ENCODE measurements at places on chromosomes 16 and 17.
A peak's percentile ranks its signal among the peaks of the same experiment; 100 is the strongest.

DNA sequence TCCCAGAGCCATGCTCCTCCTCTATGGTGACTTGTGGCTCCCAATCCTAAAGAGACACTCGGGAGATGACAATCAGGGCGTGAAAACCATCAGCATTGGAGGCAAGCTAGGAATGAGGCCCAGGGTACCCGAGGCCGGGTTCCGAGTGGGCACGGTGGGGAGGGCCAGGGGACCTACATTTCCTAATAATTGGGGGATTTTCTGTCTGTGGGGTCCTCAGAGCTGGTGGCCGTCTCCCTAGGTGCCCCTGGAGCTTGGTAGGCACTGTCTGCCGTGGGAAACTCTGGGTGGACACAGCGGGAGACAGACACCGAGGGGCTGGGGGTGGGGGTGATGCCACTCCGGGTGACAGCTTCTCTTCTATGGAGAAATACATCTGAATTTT, 312.5 kb upstream of the TNRC6C start:
- DNase-seq = no peak

DNA sequence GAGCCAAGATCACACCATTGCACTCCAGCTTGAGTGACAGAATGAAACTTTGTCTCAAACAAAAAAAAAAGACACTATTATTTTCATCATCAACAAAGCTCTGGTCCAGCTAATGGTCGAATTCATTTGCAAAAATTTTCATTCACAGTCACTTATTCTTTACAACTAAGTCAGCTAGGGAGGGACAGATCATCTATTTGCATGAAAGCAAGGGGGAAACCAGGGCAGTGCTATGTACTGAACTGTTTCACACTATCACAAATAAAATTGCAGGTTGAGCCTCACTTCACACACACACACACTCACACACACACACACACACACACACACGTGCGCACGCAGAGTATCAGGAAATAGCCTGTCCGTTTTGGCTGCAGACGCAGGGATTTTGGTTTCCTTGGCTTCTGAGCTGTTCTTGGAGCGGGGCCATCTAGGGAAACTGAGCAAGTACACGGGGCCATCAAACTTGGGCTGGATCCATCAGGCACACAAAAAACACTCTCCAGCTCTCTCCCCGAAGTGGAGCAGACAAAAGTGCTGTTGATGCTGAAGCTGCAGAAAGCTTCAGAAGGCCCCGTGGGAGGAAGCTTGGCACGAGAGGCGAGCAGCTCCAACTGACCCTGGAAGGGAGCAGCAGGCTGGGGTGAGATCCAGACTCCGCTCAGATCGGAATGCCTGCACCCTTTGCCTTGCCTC, 44.3 kb upstream of the HELZ start:
- peak; percentile 76 for DNase-seq

DNA sequence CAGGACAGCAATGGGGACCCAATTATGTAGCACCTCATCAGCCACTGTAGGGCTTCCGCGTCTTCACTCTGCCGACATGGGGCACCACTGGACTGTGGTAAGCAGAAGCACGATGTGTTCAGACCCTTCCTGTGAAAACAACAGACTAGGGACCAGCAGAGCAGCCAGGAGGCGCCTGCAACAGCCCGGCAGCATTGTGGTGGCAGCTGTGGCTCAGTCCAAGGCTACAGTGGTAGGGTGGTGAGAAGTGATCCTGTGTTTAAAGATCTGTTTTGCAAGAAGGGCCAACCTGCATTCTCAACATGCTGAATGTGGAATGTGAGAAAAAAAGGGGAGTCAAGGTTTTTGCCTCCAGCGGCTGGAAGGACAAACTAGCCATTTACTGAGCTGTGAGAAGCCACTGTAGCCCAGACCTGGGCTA, 80.8 kb downstream of the GAS7 start:
- no peak for DNase-seq

- DNase-seq = no peak
Observed at GRCh38 chr16:15849209-15849981, 7.4 kb downstream of the MYH11 start.

- DNase-seq = no peak
Observed at GRCh38 chr17:37060928-37061327, 112.2 kb downstream of the AATF start.

DNA sequence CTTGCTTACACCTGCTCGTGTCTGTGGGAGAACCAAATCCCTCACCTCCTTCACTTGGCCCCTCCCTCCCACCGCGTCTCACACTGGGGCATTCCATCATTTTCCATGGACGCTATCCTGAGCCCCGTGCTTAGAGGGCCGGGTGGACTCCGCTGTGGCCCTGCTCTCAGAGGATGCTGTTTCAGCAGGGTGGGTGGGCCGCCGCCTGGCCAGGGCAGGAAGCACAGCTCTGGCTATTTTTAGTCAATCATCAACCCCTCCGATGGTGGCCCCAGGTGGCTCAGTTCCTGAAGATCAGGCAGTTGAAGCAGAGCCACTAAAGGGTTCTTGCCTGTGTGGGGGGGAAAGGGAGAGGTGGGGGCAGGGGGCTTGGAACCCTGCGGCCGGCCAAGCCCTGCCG, 230.3 kb downstream of the ENGASE start:
- DNase-seq = no peak

DNA sequence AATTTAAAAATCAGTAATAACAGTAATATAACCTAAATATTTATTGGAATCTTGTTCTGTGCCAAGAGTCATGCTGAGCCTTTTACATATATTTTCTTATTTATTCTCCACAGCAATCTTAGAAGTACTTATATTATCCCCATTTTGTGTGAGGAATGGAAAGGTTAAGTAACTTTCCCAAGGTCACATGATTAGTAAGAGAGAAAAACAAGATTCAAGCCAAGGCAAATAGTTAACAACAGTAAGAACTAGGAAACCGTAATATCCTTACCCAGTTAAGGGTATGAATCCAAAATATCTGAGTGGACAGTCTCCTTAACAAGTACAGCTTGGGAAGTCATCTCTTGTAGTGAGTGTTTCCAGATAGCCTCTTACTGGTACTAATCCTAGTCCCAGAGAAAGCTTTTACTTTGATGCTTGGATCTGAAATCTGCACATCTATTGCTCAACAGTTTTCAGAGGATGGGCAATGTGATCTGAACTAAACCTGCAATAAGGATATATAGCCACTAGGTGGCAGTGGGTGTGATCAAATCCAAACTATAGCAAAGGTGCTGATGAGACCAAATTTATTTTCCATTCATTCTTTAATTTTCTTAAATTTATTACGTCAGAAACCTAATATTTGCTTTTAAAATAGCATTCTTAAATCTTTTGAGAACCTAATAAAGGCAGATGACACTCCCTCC, 23.3 kb downstream of the SHISA6 start:
- no peak for DNase-seq

- peak; percentile 45 for DNase-seq
Observed at GRCh38 chr17:60229188-60229802, 79.5 kb downstream of the CA4 start.

DNA sequence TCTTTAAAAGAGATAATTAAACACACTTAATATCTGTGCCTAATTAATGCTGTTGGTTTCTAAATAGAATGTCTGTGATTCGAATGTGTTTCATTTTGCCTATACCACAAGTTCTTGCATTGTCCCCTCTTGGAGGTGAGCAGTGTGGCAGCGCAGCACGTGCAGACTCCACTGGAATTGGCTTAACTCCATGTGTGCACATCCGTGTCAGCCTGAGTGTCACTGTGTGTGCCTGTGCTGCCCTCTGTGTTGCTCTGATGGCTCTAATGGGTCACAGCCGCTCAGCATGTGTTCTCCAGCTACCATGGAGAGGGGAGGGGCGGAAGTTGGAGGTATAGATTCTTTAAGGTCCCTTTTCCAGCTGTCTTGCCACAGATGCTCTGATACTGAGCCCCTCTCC, 226.6 kb downstream of the SPECC1 start:
- DNase-seq = no peak

GRCh38 chr16:48523415-48524204, 86.4 kb downstream of the N4BP1 start:
- no peak for DNase-seq
